ENCODE measurements at places on chromosomes 1 and 21.
A peak's percentile ranks its signal among the peaks of the same experiment; 100 is the strongest.

GRCh38 chr1:199399996-199400724, 627.4 kb upstream of the NR5A2 start:
- no peak for DNase-seq

DNA sequence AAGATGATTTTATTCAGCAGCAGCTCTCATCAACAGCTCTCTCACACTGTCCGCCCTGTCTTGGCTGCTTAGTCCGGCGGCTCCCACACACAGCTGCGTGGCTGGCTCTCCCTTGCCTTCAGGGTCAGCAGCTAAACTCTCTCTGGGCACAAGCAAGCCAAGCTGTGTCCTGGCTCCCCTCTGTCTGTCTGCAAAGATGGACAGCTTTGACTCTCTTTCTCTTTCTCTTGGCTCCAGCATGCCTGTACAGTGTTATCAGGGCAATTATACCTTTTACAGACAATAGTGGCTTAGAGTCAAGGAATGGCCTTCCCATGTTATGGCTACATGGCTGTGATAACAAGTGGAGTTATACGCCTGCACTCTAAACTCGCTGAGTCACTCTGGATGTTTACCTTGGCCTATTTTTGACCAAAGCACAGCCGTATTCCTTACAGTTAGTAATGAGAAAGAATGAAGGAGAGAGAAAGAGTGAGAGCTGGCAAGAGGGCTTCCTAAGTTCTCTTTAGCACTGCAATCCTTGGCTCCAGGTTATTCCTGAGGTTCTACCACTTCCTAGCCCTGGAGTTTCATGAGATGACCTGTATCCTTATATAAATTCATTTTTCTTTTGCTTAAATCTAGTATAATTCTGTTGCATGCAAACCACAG, 59.9 kb upstream of the ZSWIM5 start:
- DNase-seq: no peak

- DNase-seq: no peak
Observed at GRCh38 chr1:214380986-214381695, 100.2 kb downstream of the SMYD2 start.

DNA sequence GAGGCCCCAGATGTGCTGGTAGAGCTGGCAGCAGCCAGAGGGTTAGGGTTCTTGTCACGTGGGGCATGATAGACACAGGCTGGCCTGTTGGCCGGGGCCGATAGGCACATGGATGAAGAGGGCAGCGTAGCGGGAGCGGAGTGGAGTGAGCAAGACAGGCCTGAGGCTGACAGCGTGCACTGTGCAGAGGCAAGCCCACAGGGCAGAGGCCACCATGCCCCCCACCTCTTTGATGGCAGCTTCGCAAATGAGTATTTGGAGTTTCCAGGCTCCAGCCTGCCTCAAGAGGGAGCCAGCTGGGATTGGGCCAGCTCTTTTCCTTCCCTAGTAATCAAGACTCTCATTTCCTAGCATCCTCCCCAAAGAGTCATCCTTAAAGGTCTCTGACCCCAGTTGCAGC, 43.5 kb downstream of the TMCC2 start:
- DNase-seq: no peak

DNA sequence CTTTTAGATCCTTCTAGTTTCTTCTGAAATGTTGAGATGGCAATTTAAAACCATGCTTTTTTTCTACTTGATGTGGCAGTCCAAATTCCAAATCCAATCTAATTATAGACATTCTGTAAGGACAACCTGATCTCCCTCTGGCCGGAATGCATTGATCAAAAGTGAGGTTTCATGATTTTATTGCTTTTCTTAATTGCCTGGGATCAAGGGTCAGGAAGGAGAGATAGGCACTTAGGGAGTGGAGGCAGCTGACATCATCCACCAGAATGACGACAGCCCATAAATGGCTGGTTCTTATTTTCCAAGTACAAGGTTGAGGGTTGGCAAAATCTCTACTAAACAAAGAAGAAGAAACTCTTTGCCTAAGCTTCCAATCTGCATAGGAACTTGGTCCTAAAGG, 46.4 kb upstream of the SCCPDH start:
- no peak for DNase-seq

DNA sequence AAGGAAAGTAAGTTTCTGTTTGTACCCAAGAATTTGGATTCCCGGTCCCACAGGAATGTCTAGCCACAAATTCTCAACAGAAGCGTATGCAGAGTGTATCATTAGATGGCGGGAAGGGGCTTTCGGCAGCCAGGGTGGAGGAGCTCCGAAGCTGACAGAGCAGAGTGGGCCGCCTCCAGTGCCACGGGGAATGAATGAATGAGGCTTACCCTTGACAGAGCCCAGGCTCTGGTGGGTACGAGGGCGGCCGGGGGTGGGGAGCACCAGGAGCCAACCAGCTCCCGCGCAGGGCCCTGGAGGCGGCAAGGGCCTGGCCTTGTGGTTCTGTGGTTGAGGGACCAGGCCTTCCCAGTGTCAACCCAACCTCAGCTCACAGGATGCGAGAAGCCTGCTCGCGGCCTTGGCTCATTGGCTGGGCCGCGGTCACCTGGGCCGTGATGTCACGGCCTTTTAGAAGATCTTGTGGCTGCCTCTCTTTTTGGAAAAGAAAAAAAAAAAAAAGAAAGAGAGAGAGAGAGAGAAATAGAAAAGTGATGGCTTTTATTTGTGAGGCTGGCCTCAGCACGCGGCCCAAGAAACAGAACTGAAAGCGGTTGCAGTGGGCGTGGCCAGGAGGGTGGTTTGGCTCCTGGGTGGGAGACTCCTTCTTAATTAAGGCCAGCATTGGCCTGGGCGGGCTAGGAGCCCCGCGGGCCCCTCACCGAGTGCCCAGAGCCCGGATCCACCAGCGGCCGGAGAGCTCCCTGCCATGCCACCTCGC, 34.9 kb upstream of the RUNX3 start:
- DNase-seq: no peak

GRCh38 chr1:221286399-221286798, 407.2 kb downstream of the HLX start:
- peak; percentile 51 for DNase-seq

DNA sequence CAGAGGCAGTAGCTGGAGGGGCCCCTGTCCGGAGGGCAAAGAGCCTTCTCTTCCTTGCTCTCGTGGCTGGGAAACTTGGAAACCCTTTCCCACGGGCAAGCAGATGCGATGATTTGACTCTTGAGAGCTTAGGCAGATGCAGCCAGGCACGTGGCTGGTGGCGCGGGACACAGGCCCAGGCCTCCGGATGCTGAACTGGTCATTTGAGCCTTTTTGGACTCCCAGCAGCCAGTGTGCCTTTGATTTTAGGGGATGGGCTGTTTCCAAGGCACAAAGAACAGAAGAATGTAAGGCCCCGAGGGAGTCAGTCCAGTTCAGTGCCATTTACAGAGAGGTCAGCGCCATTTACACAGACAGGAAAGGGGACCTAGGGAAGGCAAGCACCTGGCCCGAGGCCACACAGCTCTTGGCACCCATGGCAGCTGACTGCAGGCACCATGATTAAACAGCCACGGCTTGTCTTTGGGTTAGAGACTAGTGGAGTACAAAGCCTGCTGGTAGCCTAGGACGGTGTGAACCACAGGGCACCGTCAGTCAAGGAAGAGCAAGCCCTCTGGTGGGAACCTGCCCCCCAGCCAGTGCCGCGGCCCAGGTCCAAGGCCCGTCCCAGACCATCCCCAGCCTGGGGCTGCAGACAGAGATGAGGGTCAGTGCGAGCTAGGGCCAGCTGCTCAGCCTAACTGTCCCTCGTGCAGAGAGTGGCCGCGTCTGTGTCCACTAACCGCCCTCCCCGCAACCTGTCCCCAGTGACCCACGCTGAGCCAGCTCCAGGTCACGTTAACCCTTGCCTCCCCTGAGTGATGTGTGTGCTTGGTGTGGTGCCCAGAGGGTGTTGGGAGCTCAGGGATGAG, 20.4 kb upstream of the CCDC27 start:
- no peak for DNase-seq

GRCh38 chr1:33634806-33635205, 162.4 kb downstream of the ZSCAN20 start:
- DNase-seq: peak; percentile 77

DNA sequence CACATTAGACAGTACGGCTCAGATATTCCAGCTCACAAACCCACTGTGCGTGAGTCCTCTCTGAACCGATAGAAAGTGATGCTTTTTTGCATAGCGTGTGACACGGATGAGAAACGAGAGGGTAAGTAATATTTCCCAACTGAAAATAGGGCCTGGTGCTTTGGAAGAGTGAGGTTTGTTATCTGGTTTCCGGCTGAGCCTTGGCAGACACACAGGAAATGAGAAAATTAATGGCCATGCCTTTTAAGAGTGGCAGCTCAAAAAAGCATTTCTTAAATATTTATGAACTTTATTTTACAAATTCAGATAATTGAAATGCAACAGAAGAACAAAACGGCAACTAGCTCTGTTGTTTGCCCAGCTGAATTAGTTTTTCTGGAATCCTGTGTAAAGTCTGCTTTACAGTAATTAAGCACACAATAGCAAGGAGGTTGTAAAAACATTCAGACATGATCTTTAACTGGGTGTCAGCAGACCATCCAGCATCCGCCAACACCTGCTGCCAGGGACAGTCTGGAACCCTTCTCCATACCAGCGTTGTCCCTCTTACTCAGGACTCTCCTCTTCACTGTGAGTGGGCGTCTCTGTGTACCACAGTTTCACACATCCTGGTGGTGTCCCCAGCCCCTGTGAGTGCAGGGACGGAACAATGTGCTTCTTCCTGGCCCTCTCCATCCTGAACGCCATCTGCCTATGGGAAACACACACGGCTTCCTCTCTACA, 155.4 kb downstream of the PGBD5 start:
- DNase-seq: no peak

DNA sequence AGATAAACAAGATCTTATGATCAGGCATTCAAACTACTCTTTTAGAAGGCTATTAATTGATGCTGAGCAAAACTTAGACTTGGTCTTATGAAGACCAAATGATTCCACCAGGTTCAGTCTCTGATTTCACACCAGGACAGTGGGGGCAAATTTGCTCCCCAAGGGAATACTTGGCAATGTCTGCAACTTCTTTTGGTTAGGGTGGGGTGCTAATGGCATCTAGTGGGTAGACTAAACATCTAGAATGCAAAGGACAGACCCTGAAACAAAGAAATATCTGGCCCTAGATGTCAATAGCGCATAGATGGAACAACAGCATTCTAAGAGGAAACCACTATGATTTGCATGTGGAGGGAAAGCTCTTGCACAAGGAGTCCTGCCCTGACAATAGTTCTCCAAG, 30.6 kb downstream of the DPT start:
- no peak for DNase-seq

DNA sequence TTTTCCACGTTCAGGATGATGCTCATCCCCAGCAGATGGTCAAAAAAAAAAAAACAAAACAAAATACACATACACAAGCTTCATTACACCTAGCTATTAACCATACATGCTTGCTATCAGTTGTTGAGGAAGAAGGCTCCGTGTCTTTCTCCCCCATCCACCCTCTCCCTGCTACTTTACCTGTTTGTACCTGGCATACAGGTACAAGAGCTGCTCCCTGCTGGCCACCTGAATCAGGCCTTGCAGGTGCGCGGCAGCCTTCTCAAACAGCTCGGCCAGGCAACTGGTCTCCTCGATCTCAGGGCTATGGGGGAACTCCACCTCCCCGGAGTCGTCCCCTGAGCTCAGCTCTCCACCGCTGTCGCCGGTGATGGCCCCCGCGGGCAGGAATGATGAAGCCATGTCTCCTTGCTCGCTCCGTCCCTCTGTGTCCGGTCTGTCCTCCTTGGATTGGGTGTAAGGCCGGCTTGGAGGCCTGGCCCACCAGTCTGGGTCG, 464 bp downstream of the ACBD6 start:
- DNase-seq: no peak

DNA sequence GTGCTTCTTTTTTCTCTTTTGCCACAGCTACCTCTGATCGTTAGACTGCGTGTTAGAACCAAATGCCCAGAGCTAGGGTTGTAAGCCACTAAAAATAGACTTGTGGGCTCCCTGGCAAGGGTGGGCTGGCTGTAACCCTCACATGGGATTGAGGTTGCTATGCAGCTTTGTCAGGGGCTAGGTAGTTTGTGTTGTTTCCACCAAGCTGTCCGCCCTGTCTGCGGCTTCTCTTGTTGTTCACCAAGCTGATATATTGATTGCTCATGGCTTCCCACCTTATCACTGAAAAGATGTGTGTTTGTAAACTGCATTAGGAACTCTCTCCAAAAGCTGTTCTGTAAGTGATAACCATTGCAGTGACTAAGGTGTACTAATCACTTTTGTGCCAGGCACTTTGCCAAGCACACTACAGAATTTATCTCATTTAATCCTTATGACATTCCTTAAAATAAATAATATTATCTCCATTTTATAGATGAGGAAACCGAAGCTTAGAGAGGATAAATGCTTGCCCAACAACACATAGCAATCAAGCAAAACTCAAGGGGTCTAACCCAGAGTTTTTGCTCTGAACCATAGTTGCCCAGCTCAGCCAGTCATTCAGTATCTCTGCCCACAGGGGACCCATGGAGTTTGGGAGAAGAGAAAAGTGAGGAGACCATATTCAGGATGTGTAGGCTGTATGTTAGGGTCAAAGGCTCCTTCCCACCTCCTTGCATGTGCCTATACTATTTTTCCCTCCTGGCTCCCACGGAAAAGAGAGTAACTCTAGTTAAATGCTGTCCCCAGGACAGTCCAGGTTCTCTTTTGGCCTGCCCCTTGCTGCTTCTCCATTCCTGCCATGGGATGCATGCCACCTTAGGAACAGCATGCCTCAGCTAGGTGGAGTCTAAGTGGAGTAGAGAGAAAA, 42.2 kb upstream of the TARBP1 start:
- no peak for DNase-seq

DNA sequence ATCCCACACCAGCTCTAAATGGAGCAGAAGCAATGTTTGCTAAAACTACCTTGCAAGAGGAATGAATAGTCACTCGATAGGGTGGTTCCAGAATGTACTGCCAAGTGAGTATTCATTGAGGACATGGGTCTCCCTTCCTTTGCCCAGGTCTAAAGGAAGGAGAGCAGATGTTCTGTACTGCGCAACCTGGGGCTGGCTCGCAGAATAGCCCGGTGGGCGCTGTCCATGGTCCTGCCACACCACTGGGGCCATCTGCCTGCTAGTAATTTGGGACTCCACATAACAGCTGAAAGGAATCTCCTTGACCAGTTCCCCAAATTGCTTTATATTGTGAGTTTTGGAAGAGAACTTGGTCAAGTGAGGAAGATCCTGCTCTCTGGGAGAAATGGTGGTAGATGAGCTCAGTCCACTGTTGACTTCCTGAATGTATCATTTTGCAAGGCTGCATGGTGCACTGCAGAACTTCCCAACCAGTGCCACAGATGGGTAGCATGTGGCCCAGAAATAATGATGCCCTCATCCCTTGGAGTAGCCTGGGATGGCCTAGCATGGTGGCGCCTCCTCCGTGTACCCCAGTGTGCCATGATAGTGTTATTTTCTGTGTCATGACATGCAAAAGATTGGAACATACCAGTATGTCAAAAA, 5.7 kb downstream of the SLC6A17 start:
- peak; percentile 85 for DNase-seq

Measured in neural progenitor cell (in vitro differentiated cells).